ENCODE measurements at places on chromosomes 13 and 19.
A peak's percentile ranks its signal among the peaks of the same experiment; 100 is the strongest.

DNA sequence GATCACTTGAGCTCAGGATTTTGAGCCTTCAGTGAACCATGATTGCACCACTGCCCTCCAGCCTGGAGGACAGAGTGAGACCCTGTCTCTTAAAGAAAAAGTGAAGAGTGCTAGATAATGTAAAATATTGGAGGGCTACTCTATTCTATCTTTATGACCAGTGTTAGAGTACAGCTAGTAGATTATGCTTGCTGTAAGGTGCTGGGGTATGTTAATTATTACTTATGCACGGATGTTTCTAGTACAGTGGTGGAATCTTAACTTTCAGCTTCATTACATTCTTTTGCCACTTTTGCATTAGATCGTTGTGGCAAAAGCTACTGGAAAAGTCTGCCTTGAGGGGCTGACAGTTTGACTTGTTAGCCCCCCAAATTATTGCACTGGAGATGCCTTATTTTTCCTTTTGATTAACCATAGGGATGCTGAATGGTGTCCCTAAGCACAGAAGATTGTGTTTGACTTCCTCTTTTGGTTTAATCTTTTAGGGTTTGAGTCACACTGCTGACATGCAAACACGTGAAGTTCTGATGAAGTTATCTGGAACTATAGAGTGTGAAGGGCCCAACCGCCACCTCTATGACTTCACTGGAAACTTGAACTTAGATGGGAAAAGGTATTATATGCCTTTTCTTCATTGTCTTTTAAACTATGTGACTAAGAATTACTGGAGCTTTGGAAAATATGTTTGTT lies 169.8 kb downstream of the ATP8A2 start:
- DNase-seq = no peak

GRCh38 chr13:113427562-113428468 lies 25.5 kb downstream of the ADPRHL1 start:
- no peak for DNase-seq

GRCh38 chr19:37098570-37098969 lies 20.3 kb downstream of the ZNF420 start:
- DNase-seq = no peak

- DNase-seq = no peak
Measured at GRCh38 chr19:38213911-38214625, 10.0 kb downstream of the DPF1 start.

DNA sequence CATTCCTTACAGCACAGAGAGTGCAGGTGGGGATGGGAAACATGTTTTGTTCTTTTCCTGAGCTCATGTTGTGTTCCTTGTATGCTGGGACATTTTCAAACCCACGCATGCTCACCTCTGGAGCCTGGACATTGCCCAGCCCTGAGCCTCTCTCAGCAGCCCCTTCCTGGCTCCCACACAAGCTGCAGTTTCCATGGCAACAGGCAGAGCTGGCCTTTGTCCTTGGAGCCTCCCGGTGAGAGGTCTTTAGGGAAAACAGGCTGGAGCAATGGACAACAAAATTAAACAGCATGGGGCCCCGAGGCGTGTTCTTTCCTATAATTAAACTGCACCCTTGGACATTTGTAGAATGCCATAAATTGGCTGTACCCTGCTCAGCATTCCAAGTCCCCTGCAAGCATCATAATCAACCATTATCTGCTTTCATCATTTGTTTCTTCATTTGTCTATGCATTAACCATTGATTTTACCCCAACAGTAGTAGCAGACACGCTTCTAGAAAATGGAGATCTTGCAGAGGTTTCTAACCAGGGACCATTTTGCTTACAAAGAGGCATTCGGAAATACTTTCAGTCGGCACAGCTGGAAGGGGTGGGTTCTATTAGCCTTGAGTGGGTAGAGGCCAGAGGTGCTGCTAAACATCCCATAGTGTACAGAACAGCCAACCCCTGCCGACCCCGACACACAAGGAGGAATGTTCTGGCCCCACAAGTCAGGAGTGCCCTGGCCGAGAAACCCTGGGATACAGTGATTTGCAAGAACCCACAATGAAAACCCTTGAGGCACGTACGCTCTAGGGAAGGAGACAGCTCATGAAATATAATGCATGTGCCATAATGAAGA lies 133.4 kb upstream of the PEG3 start:
- DNase-seq = no peak

- DNase-seq = no peak
Measured at GRCh38 chr13:73421310-73421912, 362.6 kb downstream of the KLF5 start.

- DNase-seq = no peak
Measured at GRCh38 chr19:1177322-1178114, 3.5 kb upstream of the SBNO2 start.

- DNase-seq = no peak
Measured at GRCh38 chr19:3712663-3713611, 4.8 kb downstream of the TJP3 start.

- DNase-seq = no peak
Measured at GRCh38 chr19:39507715-39508364, 7.1 kb upstream of the SELENOV start.

GRCh38 chr13:106588367-106588766 lies 20.4 kb upstream of the ARGLU1 start:
- DNase-seq = no peak

GRCh38 chr13:58495668-58496067 lies 864.1 kb downstream of the PCDH17 start:
- DNase-seq = no peak

DNA sequence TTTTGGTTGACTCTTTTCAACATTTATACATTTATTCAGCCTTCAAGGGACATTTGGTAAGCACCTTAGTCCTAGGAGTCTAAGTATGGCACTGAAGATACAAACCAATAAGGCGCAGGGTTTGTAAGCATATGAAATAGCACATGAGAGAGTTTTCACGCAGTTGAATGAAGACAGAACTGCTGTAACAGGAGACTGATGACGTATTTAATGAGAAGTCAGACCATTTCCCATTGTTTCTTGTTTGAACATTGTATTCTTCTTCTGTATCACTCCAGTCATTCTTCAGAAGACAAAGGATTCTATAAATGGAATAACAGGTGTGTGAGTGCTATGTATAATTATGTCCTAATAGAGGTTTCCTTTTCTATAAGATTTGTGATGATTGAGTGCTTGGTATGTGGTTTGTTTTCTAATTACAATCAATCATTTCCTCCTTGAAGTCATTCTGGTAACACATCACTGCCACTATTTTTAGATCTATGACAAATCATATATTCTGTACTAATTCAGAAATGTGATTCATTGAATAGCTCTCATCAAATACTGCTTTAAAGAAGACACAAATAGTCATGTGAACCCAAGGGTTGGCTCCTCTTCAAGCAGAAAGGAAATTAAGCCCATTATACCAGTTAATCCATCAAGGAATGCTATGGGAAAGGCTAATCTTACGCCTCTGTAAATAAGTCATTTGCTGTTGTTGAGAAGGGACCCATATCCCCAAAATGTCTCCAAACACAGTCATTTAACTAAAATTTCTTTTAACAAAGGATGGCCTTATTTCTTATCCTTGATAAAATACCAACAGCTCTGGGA lies 222.8 kb upstream of the NBEA start:
- no peak for DNase-seq

DNA sequence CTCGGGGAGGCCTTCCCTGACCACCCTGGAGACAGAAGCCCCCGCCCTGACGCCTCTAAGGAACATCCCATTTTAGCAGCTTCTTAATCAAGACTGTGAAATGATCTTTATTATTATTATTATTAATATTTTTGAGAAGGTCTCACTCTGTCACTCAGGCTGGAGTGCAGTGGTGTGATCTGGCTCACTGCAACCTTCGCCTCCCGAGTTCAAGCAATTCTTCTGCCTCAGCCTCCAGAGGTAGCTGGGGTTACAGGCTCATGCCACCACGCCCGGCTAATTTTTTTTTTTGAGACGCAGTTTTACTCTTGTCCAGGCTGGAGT lies 3.6 kb upstream of the DAND5 start:
- DNase-seq = no peak

- DNase-seq = no peak
Measured at GRCh38 chr13:75489502-75490263, 7.7 kb upstream of the TBC1D4 start.

DNA sequence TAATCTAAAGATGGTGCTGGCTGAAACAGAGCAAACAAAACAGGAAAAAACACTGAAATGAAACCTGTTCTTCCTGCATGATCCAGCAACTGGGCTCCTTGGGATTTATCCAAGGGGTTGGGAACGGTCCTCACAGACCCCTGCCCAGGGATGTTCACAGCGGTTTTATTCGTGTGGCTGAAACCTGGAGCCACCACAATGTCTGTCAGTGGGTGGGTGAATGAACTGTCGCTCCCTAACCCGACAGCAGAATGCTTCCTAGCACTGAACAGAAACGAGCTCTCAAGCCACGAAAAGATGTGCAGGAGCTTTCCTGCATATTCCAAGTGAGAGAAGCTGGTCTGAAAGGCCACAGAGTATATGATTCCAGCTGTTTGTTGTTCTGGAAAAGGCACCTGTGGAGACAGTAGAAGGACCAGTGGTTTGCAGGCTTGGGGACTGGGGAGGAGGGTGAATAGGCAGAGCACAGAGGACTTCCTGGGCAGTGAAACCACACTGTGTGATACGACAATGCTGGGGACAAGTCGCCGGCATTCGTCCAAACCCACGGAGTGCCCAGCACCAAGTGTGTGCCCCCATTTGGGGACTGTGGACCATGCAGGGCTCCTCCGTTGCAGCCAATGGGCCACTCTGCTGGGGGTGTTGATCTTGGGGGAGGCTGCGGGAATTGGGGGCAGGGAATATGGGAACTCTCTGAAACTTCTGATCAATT lies 73.9 kb downstream of the TEX29 start:
- no peak for DNase-seq

DNA sequence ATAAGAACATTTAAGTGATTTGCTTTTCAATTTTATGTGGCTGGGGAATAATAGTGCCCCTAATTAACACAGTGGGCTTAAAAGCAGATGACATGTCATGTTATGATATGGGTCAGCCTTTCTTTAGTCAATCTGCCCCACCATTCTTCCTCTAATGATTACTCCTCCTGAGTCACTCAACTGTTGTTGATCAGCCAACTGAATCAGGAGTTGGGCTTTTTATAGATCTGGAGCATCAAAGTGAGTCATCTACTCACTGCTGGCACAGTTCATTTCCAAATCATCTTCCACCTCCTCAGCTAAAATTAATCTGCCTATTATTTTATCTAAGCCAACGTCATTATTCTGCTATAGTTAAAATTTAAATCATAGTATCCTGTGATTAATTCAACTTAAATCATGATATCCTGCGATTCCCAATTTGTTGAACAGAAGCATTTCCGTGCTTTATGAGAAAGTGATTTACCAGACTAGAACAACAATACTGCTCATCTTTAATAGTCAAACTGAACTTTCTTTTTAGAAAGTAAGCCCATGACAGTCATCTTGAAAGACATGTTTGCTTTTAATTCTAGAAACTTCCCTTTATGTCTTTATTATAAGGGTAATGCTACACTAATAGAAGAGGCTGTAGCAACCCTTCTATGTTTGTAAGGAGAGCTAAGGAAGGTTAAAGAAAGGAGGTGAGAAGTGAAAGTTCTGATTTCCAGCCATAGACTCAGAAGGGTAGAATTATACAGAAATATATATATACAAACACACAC lies 551.4 kb downstream of the TBC1D4 start:
- no peak for DNase-seq

GRCh38 chr19:16327911-16328823 lies 3.5 kb downstream of the KLF2 start:
- no peak for DNase-seq

GRCh38 chr13:52850072-52850395 lies 1.6 kb upstream of the PCDH8 start:
- DNase-seq = no peak

- no peak for DNase-seq
Measured at GRCh38 chr19:50238043-50238442, 34.6 kb downstream of the MYH14 start.

GRCh38 chr19:1248139-1248785 lies at the start of gene MIDN:
MIDN (plus strand) TSS chr19:1248583; CDS start chr19:1250297, 1,714 bp downstream.
- peak; percentile 77 for DNase-seq

- DNase-seq = no peak
Measured at GRCh38 chr13:48429886-48430285, 17.0 kb upstream of the LPAR6 start.

DNA sequence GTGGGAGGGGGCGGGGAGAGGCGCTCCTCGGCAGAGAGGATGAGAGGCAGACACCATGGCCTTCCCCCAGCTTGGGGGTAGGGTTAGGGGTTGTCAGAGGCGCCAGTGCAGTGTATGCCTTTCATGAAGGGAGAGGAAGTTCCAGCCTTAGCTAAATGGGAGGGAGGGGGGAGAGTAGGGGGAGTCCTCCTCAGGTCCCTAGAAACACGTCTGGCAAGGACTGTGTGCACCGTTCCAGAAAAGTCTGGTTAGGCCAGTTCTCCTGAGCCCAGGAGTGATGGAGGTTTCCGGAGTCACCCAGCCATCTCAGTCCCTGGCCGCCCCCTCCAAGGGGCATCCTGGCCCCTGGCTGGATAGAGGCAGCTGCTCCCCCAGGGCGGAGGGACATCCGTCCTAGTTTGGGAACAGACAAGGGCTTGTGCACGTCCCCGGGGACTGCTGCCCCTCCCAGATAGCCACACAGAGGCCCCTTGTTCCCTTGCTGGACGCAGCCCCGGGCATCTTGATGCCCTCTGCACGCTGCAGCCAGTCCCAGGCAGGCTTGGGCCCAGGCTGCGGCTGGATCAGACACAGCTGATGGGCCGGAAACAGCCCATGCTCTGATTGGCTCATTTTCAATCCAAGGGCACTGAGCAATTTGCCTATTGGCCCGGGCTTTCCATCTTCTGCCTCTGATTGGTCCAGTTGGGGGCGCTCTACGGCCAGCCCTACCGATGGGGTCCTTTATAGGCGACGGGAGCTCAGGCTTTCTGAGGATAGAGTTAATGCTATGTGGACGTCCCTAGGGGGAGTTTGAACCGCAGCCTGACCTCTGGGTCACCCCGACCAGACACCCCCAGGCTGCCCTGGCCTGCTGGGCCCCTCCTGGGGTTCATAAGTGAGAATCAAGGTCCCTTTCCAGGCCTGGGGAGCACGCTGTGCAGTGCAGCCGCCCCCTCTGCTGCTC lies 3.8 kb downstream of the S1PR2 start:
- DNase-seq = peak; percentile 41

GRCh38 chr13:66506979-66507378 lies 723.2 kb downstream of the PCDH9 start:
- no peak for DNase-seq

DNA sequence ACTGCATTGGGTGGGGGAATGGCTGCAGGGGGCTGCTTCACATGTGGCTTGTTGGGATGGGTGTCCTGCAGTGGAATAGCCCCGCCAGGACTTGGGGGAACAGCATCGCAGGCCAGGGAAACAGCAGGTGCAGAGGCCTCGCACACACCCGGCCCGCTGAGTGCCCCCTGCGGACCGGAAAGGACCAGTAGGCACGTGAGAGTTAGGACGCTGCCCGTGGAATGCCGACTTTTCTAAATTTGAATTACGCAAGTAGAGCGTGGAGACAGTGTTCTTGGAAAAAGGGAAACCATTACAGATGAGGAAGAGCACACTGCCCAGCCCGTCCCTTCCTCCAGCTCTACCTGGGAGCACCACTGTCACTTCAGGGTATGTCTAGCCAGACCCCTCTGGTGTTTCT lies 11.5 kb downstream of the DNM2 start:
- DNase-seq = no peak
